Right atrium auricular region (tissue), 2 donors: ENCODE measurements at places on chromosomes 3 and 15. TPM values are rescaled to one million over a fixed set of nuclear protein-coding genes. Genes with fewer than 3 reads are reported as not detected.

Gene CRYGS
- total RNA-seq: 0.67 TPM

Gene MTHFS
- 12.0 TPM for total RNA-seq

Gene DNAJA4
- 70.0 TPM for total RNA-seq

DNA sequence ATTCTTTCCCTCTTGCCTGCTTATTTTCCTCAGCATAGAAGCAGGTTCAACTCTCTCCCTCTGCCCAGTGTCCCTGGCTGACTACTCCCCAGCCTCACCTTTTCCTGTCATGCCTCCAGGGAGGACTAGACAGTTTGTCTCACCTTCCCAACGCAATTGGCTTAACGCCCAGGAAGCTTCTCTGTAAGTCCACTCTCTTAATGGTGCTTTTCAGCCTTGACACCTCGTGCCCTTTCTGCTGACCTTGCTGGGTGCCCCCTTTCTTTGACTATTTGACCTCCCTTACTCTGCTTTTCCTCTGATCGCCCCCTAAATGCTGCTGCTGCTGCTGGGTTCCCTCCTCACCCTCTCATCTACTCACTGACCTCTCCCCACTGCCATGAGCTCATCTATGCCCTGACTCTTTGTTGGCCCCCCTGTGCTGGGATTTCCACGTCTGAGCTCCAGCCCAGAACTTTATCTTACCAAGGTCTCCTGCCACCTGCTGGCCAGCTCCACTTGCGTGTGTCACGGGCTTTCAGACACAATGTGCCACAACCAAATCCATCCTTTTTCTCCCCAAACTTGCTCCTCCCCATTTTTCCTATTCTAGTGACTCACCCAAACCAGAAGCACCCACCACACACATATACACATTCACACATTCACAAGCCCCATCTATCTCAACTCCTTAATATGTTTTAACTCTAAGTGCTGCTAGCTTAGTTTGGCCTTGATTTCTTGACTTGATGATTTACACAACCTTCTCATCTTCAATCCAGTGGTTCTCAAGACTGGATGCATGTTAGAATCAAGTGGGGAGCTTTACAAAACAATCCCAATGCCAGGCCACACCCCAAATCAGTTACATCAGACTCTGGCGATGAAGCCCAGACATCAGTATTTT is 16.6 kb downstream of the EPB42 start:
- no peak for DNase-seq

DNA sequence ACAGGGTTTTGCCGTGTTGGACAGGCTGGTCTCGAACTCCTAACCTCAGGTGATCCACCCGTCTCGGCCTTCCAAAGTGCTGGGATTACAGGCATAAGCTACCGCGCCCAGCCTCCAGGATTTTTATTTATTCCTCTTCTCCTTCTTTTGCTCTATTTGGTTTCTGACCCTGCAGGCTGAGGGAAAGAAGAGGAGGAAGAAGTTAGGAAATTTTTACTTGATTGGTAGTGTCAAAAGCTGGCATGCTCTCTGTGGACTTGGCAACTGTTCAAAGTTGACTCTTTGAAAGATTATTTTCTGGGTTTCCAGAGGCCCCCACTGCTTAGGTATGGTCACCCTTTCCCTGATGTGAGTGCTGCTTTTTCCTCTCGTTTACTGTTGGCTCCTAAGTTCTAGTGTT is 372.2 kb downstream of the DIPK2A start:
- no peak for DNase-seq

DNA sequence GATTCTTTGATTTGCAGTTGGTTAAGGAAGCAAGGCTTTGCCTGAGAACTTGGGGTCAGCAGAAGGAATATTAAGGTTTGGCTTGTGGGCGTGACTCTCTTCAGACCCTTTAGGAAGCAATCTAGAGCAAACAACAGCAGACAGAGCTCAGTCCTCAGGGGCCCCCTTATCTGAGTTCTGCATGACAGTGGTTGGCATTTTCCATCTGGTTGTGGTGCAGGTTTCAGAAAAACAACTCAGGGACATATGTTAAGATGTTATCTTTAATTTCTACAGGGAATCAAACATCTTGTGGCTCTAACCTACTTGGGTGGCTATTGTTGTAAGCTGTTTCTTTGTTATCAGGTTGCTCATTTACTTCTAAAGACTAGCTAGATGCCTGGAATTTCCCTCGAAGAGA is 141.4 kb downstream of the VPS8 start:
- DNase-seq: no peak

GRCh38 chr3:1929788-1930414 is 168.8 kb upstream of the CNTN4 start:
- DNase-seq: no peak

DNA sequence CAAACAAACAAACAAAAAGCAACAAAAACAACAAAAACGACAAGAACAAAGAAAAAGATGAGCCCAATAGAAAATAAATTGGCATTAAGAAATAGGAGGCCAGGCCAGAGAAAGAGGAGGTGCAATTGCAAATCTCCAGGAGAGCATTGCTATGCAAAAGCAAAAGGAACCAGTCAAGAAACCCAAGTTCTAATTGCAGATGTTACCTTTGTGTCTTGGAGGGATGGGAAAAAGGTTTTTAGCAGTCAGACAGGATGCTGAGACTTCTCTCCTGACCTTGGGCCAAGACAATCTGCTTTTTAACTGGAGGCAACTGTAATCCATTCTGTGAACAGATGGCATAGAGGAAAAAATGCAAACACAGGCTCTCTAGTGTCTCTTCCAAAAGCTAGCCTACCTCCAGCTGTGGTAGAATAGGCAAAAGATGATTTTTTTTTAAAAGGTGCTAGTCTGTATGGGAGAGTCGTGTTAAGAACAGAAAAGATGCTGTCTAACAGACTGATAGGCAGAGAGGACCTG is 56.4 kb downstream of the LSAMP start:
- DNase-seq: no peak

GRCh38 chr3:115186351-115187148 is 39.5 kb upstream of the ZBTB20 start:
- DNase-seq: no peak

DNA sequence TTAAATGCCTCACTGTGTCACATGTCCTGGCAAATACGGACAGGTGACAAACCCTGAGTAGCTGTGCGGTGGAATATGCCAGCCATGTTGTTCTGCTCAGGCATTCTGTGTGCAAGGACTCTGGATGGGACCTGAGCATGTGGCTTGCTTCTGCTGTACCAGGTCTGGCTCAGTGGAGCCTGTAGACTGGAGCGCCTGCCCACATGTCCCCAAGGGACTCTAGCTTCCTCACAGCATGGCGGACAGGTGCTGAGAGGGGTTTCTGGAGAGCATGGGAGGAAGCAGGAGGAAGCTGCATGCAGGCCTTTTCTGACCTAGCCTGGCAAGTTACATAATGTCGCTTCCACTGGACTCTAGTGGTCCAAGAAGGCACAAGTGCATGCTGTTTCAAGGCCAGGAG is 96.3 kb downstream of the PLXNA1 start:
- no peak for DNase-seq

DNA sequence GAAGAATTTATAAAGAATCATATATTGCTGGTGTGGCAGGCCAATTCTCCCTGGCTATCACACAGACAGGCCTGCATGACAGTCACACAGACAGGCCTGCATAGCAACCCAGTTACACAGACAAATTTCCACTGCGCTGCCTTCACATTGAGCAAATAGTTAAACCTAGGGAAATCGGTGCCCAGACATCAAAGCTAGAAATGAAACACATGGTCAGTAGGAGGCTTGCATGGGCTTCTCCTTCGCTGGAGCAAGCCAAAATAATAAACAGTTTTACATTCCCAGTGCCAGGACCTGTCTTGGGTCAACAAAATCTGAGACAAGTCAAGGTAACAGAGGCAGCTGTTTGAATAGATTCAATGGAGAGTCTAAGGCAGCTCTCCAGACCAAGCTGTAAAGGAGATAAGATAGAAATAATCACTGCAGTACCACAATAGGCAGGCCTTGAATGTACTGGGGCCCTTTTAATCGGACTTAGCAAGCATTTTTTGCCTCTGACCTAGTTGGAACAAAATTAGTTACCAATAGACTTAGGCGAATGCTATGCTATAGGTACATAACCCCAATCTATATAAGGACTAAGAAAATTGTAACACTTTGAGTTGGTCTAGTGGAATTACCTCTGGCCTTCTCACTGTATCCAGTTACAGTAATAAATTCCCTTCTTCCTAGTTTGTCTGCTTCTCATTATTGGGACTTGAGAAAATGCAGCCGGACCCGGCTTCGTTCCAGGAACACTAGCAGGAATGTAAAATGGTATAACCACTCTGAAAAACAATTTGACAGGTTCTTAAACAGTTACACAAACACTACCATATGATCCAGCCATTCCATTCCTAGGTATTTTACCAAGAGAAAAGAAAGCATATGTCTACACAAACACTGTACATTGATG is 274.7 kb upstream of the UBE2E2 start:
- DNase-seq: no peak

DNA sequence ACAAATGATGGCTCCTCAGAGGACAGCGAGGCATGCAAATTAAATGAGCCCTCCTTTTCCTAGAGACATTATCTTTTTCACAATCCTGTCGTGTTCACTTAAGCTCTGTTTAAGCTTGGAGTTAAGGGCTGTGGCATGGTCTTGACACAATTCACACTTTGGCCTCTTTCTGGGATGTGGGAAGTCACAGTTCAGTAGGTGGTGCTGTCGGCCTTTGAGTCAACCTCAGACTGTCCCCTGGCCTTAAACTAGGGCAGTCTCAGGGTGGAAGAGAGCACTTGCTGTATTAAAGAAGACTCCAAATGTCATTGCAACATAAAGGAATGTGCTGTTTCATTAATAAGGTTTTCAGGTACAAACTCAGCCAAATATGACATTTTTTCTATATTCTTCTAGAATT is 351.0 kb downstream of the MCTP2 start:
- no peak for DNase-seq

DNA sequence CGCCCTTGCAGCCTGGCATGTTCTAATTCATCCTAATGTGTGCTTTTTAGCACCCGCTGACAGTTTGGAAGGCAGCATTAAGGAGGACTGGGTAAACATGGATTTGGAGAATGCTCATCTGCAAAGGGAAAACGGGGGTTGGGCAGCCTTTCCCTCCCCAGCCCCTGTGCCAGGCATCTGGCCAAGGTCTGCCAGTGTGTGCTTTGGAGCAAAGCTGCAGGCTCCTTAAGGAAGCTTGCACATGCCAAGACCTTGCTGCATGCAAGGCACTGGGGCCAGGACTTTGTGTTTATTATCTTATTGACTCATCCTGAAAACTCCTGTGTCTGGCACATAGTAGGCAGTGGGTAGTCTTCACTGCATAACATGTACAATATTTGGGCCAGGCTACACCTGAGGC is 20.1 kb downstream of the FAM3D start:
- DNase-seq: no peak

- DNase-seq: no peak
Measured at GRCh38 chr3:44365952-44366351, 27.4 kb downstream of the TCAIM start.

GRCh38 chr3:181700168-181701087 is 11.3 kb upstream of the SOX2 start:
- DNase-seq: no peak

GRCh38 chr3:177610686-177611633 is 413.7 kb upstream of the TBL1XR1 start:
- no peak for DNase-seq

DNA sequence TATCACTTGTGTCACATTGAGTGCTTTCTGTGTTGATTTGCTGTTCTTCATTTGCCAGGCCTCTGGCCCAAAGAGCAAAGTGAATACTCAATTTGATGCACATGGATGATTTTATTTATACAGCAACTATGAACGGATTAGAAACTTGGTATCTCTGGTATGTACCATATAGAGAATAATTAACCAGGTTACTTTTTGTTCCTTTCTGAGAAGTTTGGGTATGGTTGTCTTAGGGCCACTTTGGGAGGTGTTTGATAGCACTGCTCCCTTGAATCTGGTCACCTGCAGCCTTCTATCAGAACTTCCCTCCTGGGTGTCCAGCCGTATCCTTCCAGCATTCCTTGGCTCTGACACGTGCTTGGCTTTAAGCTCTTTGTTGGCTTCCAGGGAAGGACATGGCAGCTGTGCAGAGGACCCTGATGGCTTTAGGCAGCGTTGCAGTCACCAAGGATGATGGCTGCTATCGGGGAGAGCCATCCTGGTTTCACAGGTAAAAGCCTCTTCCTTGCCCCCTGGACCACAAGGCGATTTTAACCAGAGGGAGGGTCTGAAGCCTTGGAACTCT is 12.7 kb downstream of the TAGLN3 start:
- no peak for DNase-seq
